ENCODE measurements at places on chromosomes 7 and 10. TPM values are rescaled to one million over a fixed set of nuclear protein-coding genes. Genes with fewer than 3 reads are reported as not detected.

The NPSR1 gene
- not detected for total RNA-seq

The UCMA gene
- not detected for total RNA-seq

The HOGA1 gene
- not detected for total RNA-seq

The FBXL15 gene
- 14.0 TPM for total RNA-seq

The RBP3 gene
- not detected for total RNA-seq

The TASOR2 gene
- total RNA-seq: 92.3 TPM

The TCF7L2 gene
- total RNA-seq: 0.21 TPM

The NKX1-2 gene
- not detected for total RNA-seq

The PTER gene
- 17.8 TPM for total RNA-seq

The PRLHR gene
- not detected for total RNA-seq

The SUN1 gene
- 85.8 TPM for total RNA-seq

The LAMB1 gene
- not detected for total RNA-seq

The TMEM140 gene
- 2.2 TPM for total RNA-seq

The TMEM229A gene
- total RNA-seq: not detected

The CNPY1 gene
- total RNA-seq: not detected

The SPDYE2 gene
- not detected for total RNA-seq

The TRIM50 gene
- not detected for total RNA-seq

The MALRD1 gene
- not detected for total RNA-seq

The TRPV5 gene
- total RNA-seq: not detected

The TYW1B gene
- 4.2 TPM for total RNA-seq

The SHH gene
- not detected for total RNA-seq

The IFIT2 gene
- total RNA-seq: 0.40 TPM

The CNTNAP2 gene
- total RNA-seq: not detected

The AKR1B15 gene
- total RNA-seq: not detected

The NPC1L1 gene
- total RNA-seq: not detected

The ADAP1 gene
- total RNA-seq: 70.2 TPM

The MTERF1 gene
- 20.9 TPM for total RNA-seq

The SGPL1 gene
- total RNA-seq: 98.9 TPM

The LRRC18 gene
- not detected for total RNA-seq

The PAX4 gene
- not detected for total RNA-seq

The LRRD1 gene
- total RNA-seq: not detected

The HOXA11 gene
- not detected for total RNA-seq

The KEL gene
- 0.37 TPM for total RNA-seq

The BTBD16 gene
- total RNA-seq: not detected

The GSTO2 gene
- 1.3 TPM for total RNA-seq

The EDRF1 gene
- 40.8 TPM for total RNA-seq

The PTPRN2 gene
- 0.31 TPM for total RNA-seq

The IFT22 gene
- total RNA-seq: 5.9 TPM

The ANKRD1 gene
- not detected for total RNA-seq

The SPDYE5 gene
- not detected for total RNA-seq

The GRIFIN gene
- not detected for total RNA-seq

The HOXA3 gene
- not detected for total RNA-seq

The AS3MT gene
- total RNA-seq: 0.79 TPM

The CAV2 gene
- total RNA-seq: not detected

Measured in activated CD4-positive, alpha-beta T cell treated with anti-CD3 and anti-CD28 coated beads, Interleukin-2, amount 10 ng/mL, durations not matched to agents 24 days and 14 days (primary cell).